ENCODE measurements at places on chromosomes 6 and 20.

DNA sequence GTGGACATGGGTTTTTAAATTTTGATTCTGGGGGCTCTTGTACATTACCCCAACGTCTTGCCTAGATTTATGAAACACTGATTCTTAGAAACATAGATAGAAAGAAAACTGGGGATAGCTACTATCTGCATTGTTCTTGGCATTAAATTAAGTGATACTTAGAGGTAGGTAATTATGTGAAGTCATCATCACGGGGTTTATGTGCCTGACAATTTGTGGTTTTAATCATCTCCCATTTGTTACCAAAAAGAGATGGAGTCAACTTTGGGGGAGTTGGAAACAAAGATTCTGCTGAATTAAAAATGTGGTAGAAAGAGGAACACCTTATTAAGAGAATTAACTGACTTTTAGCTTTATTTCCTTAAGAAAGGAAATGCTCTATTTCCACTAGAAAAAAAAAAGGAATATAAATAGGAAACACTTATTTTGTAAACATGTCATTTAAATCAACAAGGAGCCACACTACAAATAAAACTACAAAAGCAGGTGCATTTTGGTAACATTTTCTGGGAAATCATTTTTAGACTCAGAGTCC lies 5.6 kb downstream of the TNFAIP3 start:
- no peak for DNase-seq

- no peak for DNase-seq
Measured at GRCh38 chr6:76347539-76347938, 275.1 kb upstream of the IMPG1 start.

- no peak for DNase-seq
Measured at GRCh38 chr6:11427723-11428245, 109.8 kb upstream of the TMEM170B start.

DNA sequence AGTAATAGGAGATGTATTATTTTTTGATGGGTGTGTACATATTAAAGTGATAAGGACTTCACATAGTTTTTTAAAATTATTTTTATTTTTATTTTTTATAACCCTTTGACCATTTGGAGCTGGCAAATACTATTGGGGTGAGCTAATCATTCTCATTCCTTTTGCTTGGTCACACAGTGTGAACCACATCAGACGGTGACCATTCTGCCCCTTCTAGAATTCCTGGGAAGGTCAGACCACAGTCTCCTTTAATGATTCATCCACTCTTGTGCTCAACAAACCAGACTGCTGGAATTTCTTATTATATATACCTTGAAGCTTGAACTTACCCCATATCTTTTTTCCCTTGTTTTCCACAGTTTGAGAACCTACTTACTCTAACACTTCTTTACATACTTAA lies 23.9 kb upstream of the PRL start:
- no peak for DNase-seq
